ENCODE measurements at places on chromosomes 6 and 20.

DNA sequence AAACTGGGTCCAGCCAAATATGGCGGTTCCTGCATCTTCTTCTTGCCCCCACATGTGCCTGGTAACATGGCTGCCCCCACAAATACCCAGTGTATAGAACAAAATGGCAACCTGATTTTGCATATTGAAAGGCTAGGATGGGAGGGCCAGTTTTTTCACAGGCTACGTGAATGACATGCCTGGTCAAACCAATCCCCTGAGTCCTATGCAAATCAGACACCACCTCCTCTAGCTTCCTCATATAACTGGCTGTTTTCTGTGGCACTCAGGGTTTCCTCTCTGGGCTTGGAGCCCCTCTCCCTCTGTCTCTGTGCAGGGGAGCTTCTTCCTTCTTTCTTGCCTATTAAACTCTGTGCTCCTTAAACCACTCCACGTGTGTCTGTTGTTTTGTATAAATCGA is 372.1 kb downstream of the KIF16B start:
- DNase-seq, result no peak

DNA sequence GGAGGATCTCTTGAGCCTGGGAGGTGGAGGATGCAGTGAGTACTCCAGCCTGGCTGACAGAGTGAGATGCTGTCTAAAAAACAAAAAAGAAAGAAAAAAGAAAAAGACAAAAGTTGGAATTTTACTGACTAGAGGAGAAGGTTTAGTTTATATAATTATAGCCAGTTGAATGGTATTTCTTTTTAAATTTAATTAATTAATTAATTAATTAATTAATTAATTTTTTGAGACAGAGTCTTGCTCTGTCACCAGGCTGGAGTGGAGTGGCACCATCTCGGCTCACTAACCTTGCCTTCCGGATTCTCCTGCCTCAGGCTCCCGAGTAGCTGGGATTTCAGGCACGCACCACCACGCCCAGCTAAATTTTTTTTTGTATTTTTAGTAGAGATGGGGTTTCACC is 8.7 kb downstream of the DNAH8 start:
- DNase-seq, result no peak

DNA sequence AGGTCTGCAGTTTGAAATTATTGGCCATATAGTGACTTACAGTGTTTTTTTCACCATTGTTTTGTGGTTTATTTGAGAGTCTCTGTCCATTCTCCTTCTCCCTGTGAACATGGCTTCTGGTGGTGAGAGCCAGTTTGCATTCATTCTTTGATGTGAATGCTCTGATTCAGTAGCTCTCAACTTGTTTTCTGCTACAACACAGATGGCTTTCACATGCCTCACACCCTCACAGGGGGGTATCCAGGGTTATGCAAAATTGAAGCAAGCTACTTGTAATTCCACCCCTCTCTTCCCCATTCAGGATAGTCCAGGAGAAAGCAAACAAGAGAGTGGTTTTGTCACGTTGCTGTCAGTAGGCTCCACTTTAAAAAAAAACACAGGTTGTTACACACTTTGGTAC is 55.6 kb downstream of the SLX4IP start:
- DNase-seq, result no peak

DNA sequence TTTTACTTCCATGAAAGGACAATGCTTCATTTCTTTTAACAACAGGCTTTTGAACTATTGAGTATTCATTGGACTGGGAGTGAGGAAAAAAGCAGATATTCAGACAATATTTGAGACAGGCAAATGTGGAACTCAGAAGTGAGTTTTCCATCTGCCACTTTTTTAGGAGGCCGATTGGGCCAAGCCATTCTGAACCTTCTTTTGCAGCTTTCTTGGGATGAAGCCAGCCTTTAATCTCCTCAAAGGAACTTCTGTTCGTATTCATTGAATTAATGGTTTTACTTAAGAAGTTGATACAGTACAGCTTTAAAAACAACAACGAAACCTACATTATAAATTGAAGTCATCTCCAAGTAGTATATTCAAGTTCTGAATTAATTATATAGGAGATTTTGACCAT is 187.1 kb upstream of the RNF217 start:
- DNase-seq, result no peak

DNA sequence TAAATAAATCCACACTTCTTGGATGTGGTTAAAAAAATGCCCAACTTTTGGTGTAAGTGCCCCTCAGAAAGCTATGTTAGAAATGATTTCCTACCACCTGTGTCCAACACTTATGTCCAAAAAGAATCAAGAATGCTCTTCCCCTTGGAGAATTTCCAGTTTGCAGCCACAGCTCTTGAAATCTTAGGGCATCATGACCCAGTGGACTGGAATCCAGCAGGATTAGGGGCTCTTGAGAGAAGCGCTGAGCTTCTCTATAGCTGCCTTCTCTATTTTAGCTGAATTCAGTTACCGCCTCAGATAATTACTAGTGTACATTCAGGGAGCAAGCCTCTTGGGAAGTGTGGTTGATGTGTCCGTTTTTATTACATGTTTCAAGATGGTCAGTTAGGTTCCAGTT is 2.5 kb downstream of the PHACTR1 start:
- DNase-seq, result no peak
